T-helper 2 cell (primary cell): ENCODE measurements at places on chromosomes 3 and 15.

GRCh38 chr3:2807514-2807913 lies 302.7 kb downstream of the IL5RA start:
- DNase-seq: no peak

GRCh38 chr3:17023006-17023664 lies 138.4 kb downstream of the PLCL2 start:
- no peak for DNase-seq

DNA sequence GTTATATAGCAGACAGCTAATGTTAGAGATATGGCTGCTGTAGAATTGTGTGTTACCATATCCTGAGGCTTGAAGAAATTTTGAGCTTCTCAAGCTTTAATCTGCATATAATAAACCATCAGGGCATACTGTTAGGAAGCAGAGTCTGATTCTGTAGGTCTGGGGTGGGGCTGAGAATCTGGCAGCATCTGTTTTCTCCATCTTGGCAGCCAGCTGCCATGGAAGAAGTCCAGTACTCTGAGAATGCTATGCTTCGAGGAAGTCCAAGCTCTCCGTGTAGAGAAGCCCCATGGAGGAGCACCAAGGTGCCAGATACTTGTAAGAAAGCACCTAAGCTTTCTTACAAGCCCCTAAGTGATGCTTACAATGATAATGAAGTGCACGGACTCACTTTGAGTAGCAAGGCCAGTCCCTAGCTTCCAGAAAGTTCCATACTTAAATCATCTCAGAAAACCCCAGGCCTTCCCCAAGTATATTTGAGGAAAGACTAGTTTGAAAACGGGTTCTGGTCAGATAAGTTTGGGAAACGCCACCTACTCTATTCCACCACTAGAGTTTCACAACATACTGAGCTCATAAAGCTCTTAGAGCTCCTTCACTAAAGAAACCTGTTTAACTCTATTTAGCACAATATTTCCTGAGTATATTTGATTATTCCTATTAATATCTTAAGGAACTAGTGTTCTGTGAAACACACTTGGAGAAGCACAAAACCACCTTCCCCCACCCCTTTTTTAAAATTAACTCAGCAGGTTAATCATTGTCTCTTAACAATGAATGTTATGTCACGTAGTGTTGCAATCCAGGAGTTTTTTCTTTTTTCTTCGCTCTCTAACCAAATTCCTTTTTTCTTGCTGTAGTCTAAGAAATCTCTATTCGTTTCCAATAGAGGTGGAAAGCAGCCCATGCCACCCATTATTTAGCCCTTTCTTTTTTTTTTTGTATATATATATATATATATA lies 59.9 kb upstream of the RASGRP1 start:
- no peak for DNase-seq

DNA sequence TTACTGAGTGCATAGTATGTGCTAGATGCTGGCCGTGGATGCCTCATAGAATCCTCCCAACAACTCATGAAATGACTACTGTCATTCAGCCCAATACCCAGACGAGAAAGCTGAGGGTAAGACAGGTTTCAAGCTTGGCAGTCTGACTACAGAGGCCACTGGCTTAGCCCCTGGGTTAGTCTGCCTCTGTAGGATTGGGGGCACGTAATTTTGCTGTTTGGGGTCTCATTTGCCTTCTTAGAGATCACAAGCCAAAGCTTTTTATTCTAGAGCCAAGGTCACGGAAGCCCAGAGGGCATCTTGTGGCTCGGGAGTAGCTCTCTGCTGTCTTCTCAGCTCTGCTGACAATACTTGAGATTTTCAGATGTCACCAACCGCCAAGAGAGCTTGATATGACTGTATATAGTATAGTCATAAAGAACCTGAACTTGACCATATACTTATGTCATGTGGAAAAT lies 1.0 kb upstream of the CCR5 start:
- peak; percentile 5 for DNase-seq

- no peak for DNase-seq
Observed at GRCh38 chr3:46910166-46910760, 32.7 kb downstream of the PTH1R start.

- no peak for DNase-seq
Observed at GRCh38 chr3:52290596-52291507, 3.2 kb downstream of the GLYCTK start.

DNA sequence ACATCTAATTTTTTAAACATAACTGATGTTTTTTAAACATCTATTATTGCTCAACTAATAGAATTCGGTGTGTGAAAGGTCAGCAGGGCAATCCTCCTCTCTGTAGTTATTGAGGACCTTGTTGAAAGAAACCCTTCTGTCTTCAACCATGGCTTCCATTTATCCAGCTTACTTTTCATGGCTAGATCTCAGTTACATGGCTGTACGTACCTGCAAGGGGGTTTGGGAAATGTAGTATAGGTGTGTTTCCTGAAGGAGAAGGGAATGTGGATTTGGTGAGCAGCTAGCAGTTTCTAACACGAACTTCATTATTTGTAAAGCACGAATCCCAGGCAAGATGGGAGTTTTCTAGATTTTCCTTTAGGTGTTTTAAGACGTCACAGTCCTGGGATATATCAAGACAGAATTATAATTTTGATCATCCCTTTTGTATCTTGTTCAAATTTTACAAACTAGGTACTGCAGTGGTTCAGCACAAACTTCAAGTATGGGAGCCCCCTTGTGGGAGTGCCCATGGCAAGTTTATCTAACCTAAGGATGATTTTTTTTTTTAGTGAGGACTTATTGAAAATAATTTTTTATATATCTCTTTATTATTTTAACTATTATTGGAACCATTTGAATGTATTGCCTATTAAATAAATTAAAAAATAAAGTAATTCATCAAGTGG lies 41.6 kb downstream of the FBXL2 start:
- DNase-seq: no peak

GRCh38 chr3:31522152-31522551 lies 10.6 kb upstream of the STT3B start:
- DNase-seq: peak; percentile 20
